ENCODE measurements at places on chromosomes 2 and 18.

DNA sequence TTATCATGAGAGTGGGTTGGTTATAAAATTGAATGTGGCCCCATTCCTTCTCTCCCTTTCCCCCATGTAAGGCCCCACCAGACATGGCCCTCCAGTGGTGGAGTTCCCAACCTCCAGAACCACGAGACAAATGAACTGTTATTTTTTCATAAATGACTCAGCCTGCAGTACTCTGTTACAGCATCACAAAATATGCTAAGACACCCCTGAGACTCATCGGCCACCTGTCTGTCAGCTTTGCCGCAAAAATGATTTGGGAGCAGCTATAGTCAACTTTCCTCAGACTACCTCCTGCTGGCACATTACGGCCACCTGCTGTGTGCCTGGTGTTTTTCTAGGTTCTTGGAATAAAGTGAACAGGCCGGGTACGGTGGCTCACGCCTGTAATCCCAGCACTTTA lies 21.4 kb upstream of the C1QL2 start:
- DNase-seq = no peak

GRCh38 chr2:119295688-119296375 lies 70.8 kb downstream of the C2orf76 start:
- no peak for DNase-seq

- no peak for DNase-seq
Measured at GRCh38 chr2:190529486-190530247, 4.9 kb downstream of the NEMP2 start.

DNA sequence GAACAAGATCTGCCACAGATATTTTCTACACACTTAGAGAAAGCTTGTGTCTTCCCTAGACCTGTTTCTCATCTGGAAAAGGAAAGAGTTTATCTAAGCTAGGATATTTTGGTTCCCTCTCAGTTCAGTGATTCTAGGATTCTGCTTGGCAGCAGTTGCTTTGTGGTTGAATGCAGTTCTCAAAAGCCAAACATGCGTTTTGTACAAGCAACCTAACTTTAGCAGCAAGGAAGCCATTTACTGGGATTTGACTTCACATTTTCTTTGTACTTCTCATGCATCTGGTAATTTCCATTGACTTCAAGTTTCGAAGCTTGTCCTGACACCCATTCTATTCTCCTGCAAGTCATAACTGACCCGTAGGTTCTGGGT lies 33.3 kb downstream of the VSNL1 start:
- DNase-seq = no peak

GRCh38 chr2:230664128-230664527 lies 48.5 kb upstream of the CAB39 start:
- DNase-seq = no peak

DNA sequence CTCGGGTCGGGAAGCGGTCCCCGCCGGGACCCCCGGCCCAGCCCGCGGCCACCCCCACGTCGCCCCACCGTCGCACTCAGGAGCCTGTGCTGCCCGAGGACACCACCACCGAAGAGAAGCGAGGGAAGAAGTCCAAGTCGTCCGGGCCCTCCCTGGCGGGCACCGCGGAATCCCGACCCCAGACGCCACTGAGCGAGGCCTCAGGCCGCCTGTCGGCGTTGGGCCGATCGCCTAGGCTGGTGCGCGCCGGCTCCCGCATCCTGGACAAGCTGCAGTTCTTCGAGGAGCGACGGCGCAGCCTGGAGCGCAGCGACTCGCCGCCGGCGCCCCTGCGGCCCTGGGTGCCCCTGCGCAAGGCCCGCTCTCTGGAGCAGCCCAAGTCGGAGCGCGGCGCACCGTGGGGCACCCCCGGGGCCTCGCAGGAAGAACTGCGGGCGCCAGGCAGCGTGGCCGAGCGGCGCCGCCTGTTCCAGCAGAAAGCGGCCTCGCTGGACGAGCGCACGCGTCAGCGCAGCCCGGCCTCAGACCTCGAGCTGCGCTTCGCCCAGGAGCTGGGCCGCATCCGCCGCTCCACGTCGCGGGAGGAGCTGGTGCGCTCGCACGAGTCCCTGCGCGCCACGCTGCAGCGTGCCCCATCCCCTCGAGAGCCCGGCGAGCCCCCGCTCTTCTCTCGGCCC lies 13.6 kb downstream of the SPEG start:
- no peak for DNase-seq
